ENCODE measurements at places on chromosomes 3 and 15.

- DNase-seq: no peak
Measured at GRCh38 chr15:64807051-64807749, 18.2 kb downstream of the PIF1 start.

DNA sequence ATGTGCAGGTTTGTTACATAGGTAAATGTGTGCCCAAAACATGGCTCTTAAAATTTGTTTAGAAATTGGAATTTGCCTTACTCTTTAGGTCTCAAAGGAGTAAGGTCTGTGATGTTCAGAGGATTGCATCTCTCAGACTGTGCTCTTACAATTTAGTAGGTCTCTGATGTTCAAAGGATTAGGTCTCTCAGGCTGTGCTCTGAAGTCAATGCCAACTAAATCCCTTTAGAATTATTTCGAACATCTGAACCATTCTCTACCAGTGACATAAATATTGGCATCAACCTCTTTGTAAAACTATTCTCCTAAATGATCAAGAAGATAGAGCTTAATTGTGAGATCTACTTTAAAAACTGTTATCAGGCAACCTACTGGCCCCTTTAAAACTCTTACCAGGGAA, at the start of gene OR5K1:
Gene OR5K1 (plus strand): TSS at position 301 of the 400 bp plus-strand sequence. CDS start 6,376 bp downstream, outside the sequence.
- DNase-seq: no peak

DNA sequence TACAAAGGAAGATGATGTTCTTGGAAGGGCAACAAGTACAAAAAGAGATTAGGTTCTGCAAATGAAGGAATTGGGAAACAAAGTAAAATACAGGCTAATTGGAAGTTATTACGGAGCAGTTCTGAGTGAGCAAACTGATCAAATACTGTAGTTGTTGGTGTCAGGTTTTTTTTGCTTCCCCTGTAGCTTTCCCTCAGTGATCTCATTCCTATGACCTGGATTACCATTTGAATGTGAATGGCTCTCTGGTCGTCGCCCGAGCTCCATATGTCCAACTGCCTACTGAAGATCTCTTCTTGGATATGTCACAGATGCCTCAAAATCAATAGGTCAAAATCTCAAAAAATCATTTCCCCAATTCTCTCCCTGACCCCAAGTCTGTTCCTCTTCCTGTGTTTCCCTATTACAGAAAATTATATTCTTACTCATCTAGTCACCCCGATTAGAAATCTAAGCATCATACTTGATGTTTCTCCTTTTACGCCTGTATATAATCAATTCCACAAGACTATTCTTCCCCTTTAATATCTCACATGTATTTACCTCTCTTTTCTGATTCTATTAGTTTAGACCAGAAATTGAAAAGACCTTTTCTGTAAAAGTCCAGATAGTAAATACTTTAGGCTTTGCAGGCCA, 29.0 kb downstream of the GOLM2 start:
- no peak for DNase-seq

DNA sequence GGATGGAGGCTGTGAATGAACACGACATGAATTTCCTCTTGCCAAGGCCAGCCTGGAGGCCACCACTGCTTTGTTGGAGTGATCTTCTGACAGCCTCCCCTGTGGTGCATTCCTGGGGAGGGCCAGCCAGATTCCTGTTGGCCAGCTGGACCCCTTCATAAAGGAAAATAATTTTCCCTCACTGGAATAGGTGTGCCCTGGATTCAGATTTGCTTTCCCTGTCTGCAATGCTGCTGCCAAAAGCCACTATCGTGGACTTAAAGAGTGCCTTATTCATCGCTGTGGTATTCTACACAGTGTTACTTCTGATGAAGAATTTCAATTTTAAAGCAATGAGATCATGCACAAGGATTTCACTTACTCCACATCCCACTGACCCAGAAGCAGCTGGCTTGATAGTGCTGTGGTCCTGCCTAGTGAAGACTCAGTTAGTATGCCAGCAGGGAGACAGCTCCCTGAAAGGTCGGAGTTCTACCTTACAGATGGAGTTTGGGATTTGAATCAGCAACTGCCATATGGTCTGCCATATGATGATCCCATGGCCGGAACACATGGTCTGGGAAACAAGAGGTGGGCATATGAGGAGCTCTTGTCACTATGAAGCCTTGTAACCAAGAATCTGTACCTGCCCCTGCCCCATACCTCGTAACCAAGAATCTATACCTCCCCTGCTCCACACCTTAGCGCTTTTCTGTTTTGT, 145.2 kb downstream of the KLF13 start:
- DNase-seq: no peak

DNA sequence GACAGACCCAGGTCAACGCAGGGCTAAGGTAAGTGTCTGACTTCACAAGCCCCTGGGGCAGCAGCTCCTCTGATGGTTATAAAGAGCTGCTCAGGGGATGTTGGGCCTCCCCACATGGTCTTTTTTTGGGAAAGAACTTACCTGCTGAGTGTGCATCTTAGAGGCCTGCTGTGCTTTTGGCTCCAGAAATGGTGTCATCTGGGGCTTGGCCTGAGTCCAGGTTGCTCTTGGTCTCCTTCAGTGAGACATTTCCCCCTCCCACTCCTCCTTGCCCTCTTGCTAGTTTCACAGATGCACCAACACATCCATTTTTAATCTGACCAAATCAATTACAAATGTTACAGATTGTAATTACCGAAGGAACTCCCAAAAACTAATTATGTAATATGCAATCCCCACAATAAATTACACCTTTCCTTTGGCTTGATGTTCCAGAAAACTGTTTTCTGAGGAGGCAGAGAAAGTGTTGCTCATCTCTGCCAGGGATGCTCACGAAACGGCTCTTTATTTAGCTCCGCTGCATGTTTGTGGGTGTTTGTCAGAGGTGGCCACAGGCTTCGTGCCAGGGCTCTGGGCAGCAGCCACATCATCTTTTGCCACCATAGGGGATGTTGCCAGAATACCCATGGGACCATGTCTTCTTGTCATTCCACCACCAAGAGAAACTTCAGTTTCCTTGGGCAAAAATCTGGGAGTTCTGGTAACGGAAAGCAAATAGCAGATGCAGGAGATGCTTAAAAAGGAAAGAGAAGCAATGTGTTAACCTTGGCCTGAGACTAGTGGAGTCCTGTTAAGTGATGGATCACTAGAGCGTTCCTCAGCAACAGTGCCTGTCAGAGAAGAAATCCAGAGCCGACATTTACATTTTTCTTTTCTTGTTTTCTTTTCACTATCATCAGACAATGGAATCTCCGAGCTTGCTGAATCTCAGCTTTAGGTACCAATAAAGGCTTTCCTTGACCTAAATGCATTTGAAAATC, 799.9 kb downstream of the AGBL1 start:
- DNase-seq: no peak

GRCh38 chr3:66496746-66497145, 4.1 kb downstream of the LRIG1 start:
- DNase-seq: no peak

DNA sequence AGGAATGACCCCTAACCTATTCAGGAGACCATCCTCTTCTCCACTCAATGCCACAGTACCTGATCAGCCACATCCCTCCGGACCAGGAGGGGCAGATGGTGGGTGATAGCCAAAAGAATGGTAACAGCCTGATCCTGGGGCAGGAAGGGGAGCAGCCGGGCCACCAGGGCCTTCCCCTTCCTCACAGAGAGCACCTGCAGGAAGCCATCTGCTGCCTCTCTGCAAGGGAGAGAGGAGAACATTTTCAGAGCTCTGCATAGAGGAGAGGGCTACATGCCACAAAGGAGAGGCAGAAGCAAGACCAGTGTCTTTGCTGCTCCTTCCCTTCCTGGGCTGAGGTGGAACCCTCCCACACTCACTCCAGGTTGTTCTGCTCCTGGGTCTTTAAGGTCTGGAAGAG, 5.5 kb upstream of the SPG11 start:
- no peak for DNase-seq

- DNase-seq: no peak
Measured at GRCh38 chr3:114466816-114467215, 173.0 kb downstream of the TIGIT start.

- no peak for DNase-seq
Measured at GRCh38 chr3:308597-309321, 112.2 kb downstream of the CHL1 start.

DNA sequence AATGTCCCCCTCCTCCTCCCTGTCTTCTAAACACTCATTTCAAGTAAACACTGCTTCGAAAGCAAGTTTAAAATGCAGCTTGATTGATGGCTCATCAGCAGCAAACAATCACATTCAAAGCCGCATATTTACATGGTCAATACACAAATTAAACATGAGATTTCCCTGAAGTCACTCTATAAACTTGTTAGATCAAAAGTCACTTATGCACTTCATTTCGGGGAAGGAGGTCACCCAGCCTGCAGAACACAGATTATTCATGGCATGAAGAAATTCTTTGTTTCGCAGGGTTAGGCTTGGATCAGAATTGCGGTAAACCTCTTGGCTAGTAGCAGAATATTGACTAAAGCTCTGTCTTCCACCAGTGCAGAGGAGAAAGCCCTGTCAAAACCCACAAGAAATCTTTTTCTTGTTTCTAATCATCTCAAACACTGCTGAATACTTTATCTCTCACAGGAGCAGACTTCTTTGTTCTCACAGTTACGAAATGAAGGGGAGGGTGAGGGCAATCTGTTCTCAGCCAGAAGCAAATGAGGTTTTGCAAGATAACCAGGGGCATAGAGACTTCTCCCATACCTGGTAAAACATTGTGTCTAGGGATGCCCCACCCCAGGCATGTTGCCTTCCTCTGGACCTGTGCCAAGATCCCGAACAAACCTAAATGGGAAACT, 133.3 kb upstream of the CHL1 start:
- no peak for DNase-seq

DNA sequence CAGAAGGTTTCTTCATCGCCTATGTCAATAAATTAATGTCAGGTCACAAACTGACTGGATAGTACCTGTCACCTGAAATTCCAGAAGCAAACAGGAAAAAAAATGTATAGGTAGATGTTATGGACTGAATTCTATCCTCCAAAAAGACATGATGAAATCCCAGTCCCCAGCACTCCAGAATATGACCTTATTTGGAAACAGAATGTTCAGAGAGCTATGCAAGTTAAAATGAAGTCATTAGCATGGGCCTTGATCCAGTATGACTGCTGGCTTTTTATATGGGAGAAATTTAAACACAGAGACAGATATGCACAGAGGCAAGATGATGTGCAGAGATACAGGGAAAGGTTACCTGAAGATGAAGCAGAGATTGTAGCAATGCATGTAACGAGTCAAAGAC, 953.4 kb downstream of the ZPLD1 start:
- DNase-seq: no peak

DNA sequence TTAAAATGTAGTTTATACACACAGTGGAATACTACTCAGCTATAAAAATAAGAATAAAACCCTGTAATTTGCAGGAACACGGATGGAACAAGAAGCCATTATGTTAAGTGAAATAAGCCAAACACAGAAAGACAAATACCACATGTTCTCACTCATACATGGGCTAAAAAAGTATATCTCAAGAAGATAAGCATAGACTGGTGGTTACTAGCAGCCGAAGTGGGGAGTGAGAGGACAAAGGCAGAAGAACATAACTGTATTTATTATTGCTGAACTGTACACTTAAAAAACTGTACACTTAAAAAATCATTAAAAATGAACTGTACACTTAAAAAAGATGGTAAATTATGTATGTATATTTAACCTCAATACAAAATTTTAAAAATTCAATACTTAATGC, 11.0 kb downstream of the UBE3A start:
- DNase-seq: no peak

- no peak for DNase-seq
Measured at GRCh38 chr3:146968204-146968651, 363.1 kb upstream of the PLSCR5 start.

- DNase-seq: no peak
Measured at GRCh38 chr3:104868291-104868690, 498.4 kb upstream of the ALCAM start.

GRCh38 chr15:53414167-53414566, 345.3 kb downstream of the WDR72 start:
- no peak for DNase-seq

DNA sequence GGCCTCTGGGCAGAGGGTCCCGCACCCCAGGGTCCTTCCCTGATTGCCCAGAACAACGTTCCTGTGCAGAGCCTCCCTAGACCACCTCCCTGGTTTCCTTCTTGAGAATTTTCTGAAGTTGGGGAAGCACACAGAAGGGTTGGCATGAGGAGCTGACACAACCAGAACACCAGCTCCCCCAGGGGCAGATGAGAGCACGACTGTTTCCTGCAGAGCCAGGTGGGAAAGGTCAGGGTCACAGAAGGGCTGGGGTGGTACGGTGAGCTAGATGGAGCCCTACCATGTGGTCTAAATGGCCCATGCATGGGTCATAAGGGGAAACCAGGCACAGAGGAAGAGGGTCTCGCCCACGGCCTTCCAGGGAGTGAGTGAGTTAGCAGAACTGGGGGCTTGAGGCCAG, 10.4 kb downstream of the PPCDC start:
- no peak for DNase-seq

DNA sequence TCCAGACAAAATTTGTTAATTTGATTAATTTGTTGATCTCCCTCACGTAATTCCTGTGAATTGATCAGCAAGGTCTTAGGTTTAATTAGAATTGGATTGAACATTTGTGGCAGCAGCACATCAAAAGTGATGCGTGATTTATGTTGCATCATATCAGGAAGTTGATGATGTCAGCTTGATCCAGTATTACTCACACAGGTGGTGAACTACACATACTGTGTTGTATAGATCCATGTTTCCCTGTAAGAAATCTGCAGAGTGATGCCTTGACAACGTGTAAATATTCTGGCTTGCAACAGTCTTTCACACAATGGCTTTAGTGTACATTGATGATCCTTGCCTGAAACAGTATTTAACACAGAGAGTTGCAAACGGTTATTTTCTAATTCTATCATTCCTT, 200.4 kb downstream of the ADAMTSL3 start:
- no peak for DNase-seq

- DNase-seq: no peak
Measured at GRCh38 chr15:76293361-76293760, 17.9 kb downstream of the ETFA start.

Data from activated naive CD4-positive, alpha-beta T cell treated with Interleukin-2 at 50 U/mL for 16 hours (primary cell).